Right ventricle myocardium superior (tissue), 1 donor: ENCODE measurements at places on chromosomes 6 and 20. TPM values are rescaled to one million over a fixed set of nuclear protein-coding genes. Genes with fewer than 3 reads are reported as not detected.

Gene PPP1R14C
- total RNA-seq: 131 TPM

Gene SRMS
- total RNA-seq: not detected

Gene DACT2
- 1.6 TPM for total RNA-seq

Gene IL17F
- not detected for total RNA-seq

Gene PAX1
- total RNA-seq: not detected

Gene RHAG
- 0.62 TPM for total RNA-seq

Gene PHF1
- total RNA-seq: 50.6 TPM

Gene FUT9
- not detected for total RNA-seq

Gene C20orf173
- total RNA-seq: not detected

Gene MMP24
- total RNA-seq: 0.13 TPM

Gene BPIFB4
- total RNA-seq: not detected
